ENCODE measurements at places on chromosomes 13 and 19. TPM values are rescaled to one million over a fixed set of nuclear protein-coding genes. Genes with fewer than 3 reads are reported as not detected.

The PSG2 gene
- total RNA-seq = not detected

The TMPRSS9 gene
- total RNA-seq = under 0.01 TPM

The PTGER1 gene
- 1.8 TPM for total RNA-seq

The FBXO17 gene
- total RNA-seq = 30.7 TPM

The SH2D3A gene
- total RNA-seq = not detected

The NUDT15 gene
- 15.4 TPM for total RNA-seq

Data from subcutaneous preadipocyte (primary cell).